A549 treated with CpdA at 1 μM for 4 hours (cell line): ENCODE measurements at places on chromosomes 6 and 20. TPM values are rescaled to one million over a fixed set of nuclear protein-coding genes. Genes with fewer than 3 reads are reported as not detected.

ANGPT4 gene
- 0.03 TPM in 1 of 5 replicates, not detected in the others for total RNA-seq

ABCF1 gene
- 50.8 to 66.2 TPM (median 55.3 TPM) in 5 replicates for total RNA-seq

BFSP1 gene
- total RNA-seq: 4.2 to 5.0 TPM (median 4.6 TPM) in 5 replicates

NFYA gene
- 11.5 to 15.4 TPM (median 14.2 TPM) in 5 replicates for total RNA-seq

NKX2-4 gene
- 0.06 TPM in 1 of 5 replicates, not detected in the others for total RNA-seq

TRIM10 gene
- total RNA-seq: not detected in 5 replicates

MYT1 gene
- total RNA-seq: 0.05 to 0.27 TPM (median 0.09 TPM) in 4 of 5 replicates, not detected in the other

HLA-DMB gene
- total RNA-seq: 0.96 to 2.3 TPM (median 1.8 TPM) in 5 replicates

UTRN gene
- total RNA-seq: 8.4 to 17.2 TPM (median 10.2 TPM) in 5 replicates

BMP6 gene
- 12.4 to 19.8 TPM (median 17.9 TPM) in 5 replicates for total RNA-seq

UNC93A gene
- total RNA-seq: not detected in 5 replicates

CD24 gene
- 219 to 281 TPM (median 241 TPM) in 5 replicates for total RNA-seq

EIF2S2 gene
- total RNA-seq: 99.2 to 122 TPM (median 105 TPM) in 5 replicates

SPDEF gene
- total RNA-seq: 1.7 to 3.0 TPM (median 2.6 TPM) in 5 replicates

JARID2 gene
- 7.1 to 10.4 TPM (median 8.8 TPM) in 5 replicates for total RNA-seq

ECT2L gene
- not detected in 5 replicates for total RNA-seq

SLC17A3 gene
- total RNA-seq: 0.95 to 1.5 TPM (median 1.2 TPM) in 5 replicates

FRS3 gene
- 2.0 to 2.9 TPM (median 2.4 TPM) in 5 replicates for total RNA-seq

LST1 gene
- 0.26 to 0.49 TPM (median 0.37 TPM) in 3 of 5 replicates, not detected in the others for total RNA-seq

ADGB gene
- not detected in 5 replicates for total RNA-seq

OR2H2 gene
- total RNA-seq: not detected in 5 replicates

GSTA2 gene
- not detected in 5 replicates for total RNA-seq

KCNK5 gene
- total RNA-seq: 0.99 to 1.4 TPM (median 1.2 TPM) in 5 replicates

CNPY3 gene
- total RNA-seq: 34.5 to 48.5 TPM (median 46.9 TPM) in 5 replicates

SAMD5 gene
- 0.62 to 0.94 TPM (median 0.76 TPM) in 5 replicates for total RNA-seq

CST2 gene
- 0.22 to 0.44 TPM (median 0.39 TPM) in 3 of 5 replicates, not detected in the others for total RNA-seq

MMP24 gene
- 15.8 to 20.6 TPM (median 18.5 TPM) in 5 replicates for total RNA-seq

NUS1 gene
- 23.8 to 30.4 TPM (median 27.6 TPM) in 5 replicates for total RNA-seq
